GM23248 (cell line): ENCODE measurements at places on chromosomes 2 and 18. TPM values are rescaled to one million over a fixed set of nuclear protein-coding genes. Genes with fewer than 3 reads are reported as not detected.

GRCh38 chr2:66478731-66479316 lies 43.9 kb downstream of the MEIS1 start:
- no peak for DNase-seq

DNA sequence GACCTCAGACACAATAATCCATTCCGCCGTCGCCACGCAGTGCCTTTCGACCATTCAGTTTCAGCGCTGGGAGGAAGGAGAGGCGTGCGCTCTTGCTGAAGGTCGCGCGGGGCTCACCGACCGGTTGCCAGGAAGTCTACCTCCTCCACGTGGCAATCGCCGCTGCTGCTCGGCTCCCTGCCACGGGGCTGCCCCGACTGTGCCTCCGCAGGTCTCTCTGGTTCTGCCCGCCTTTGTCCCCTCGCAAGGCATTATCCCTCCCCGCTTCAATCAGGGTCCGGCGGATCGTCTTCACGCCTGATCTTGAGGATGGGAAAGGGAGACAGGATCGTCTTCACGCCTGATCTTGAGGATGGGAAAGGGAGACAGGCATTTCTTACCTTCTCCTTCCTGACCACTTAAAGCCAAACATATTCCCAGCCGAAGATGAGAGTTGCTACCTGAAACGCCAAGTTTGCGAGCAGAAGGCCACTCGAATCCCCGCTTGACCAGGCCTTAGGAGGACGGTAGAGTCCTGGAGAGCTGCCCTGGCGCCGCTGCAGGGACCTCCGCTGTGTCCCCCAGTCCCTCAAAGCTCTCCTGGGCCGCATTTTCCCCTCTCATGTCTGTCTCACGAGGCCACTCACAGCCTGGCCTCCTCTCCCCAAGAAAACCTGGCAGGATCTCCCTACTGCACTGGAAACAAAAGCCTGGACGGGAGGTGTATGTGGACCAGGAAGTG lies 4.3 kb upstream of the GPR45 start:
- DNase-seq: peak; percentile 27

GRCh38 chr2:230410263-230410662 lies 5.7 kb upstream of the SP100 start:
- DNase-seq: no peak

DNA sequence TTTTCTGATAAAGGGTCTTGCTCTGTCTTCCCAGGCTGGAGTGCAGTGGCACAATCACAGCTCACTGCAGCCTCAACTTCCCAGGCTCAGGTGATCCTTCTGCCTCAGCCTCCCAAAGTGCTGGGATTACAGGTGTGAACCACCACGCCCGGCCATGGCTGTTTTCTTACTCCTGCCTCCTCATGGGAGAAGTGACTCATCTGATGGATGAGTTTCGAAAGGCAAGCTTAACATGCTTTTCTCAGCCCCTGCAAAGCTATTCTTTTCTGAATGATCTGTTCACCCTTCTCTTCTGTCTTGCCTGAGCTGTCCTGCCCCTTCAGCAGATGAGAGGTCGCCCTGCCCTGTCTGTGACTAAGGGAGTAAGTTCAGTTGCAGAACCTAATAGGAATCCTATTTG lies 929 bp upstream of the CREG2 start:
- DNase-seq: peak; percentile 67

GRCh38 chr2:45195916-45196315 lies 186.7 kb upstream of the SIX2 start:
- DNase-seq: no peak

DNA sequence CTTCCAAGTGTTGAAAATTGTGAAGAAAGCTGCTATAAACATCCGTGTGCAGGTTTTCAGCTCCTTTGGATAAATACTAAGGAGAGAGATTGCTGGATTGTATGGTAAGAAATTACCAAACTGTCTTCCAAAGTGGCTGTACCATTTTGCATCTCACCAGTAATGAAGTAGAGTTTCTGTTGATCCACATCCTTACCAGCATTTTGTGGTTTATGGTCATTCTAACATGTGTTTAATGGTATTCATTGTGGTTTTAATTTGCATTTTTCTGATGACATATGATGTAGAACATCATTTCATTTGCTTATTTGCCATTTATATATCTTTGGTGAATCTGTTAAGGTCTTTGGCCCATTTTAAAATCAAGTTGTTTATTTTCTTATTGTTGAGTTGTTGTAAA lies 260.7 kb downstream of the SPAG16 start:
- DNase-seq: no peak

DNA sequence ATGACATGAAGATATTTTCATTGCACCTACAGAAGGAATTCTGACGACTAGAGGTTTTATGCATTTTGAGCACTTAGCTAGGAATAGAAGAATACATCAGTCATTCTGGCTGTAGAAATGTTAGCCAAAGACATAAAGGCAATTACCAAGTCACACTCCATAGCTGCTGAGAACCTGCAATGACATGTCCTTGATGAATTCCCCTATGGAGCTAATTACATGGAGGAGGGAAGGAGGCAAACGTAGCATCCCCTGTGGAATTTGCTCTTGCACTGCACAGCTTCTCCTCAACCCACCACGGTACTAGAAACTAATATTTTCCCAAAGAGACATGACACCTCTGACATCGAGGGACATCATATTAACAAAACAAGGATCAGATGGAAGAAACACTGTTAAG lies 174.0 kb upstream of the SESTD1 start:
- no peak for DNase-seq

DNA sequence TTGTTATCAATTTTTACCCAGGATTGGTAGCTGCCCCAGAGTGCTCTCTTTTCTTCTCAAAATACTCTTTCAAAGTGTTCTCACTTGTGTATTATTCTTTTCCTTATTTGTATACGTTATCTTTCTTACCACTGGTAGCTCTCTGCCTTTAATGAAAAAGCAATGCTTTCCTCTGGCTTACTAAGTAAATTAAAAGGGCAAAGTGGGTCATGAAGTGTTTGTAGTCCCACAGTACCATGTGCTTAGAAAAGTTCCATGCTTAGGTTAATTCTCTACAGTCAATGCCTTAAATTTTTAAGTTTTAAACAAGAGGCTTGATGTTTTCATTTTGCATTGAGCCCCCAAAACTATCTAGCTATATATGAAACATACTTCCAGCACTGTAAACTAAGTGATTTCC lies 300.2 kb downstream of the ASXL3 start:
- DNase-seq: no peak

DNA sequence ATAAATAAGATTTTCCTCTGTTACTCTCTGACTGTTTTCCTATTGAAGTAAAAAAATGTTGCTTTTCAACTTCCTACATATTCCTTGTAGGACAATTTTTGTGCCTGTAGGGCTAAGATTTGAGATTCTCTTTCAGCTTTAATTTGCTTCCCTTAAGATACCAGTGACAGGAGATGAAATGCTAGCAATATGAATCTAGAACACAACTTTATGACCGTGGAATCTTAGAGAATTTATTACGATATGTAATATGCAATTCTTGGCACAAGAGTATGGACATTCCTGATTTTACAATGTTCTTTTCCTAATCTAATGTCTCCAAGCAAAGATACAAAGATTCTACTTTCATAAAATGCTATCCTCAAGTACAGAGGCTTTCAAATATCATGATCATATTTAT lies 180.9 kb downstream of the KCNE4 start:
- DNase-seq: no peak

Gene MDH1
- 268 and 278 TPM in 2 replicates for polyA plus RNA-seq

Gene GPR45
- not detected in 2 replicates for polyA plus RNA-seq

Gene MTCL1
- polyA plus RNA-seq: 7.8 and 10.3 TPM in 2 replicates

Gene DSG1
- polyA plus RNA-seq: not detected in 2 replicates

Gene ST3GAL5
- polyA plus RNA-seq: 16.4 and 18.7 TPM in 2 replicates

Gene DNER
- polyA plus RNA-seq: 0.16 and 0.39 TPM in 2 replicates

Gene ALPG
- not detected in 2 replicates for polyA plus RNA-seq

Gene SLC19A3
- polyA plus RNA-seq: 0.10 and 0.71 TPM in 2 replicates

Gene ABCG8
- 0.04 TPM in 1 of 2 replicates, not detected in the other for polyA plus RNA-seq

Gene CCDC121
- polyA plus RNA-seq: 0.50 and 0.87 TPM in 2 replicates
